ENCODE measurements at places on chromosomes 7 and 10.

DNA sequence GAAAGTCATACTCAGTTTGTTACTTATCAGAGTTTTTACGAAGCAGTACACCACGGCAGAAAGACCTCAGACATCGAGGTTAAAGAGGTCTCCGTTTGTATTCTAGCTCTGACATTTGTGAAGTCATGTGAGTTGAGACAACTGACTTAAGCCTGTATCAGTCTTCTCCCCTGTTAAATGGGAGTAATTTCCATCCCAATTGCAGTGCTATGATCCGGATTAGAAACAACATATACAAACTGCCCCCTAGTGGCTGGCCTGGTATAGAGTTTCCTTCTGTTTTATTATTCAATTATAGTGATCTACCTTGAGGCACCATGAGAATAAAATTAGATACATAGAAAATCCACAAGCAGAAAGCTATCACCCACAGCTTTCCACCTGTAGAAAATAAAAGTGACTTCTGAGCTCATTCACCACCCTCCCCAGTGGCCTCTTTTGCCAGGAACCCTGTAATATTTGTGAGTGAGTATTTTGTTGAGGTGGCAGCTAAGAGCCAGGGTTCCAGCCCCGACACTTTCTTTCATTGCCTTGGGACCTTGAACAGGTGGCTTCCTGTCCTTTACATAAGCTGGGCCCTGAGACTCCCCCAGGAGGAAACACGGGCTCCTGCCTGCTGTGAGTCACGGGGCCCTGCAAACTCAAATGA lies 607.2 kb upstream of the MGMT start:
- DNase-seq, result no peak

DNA sequence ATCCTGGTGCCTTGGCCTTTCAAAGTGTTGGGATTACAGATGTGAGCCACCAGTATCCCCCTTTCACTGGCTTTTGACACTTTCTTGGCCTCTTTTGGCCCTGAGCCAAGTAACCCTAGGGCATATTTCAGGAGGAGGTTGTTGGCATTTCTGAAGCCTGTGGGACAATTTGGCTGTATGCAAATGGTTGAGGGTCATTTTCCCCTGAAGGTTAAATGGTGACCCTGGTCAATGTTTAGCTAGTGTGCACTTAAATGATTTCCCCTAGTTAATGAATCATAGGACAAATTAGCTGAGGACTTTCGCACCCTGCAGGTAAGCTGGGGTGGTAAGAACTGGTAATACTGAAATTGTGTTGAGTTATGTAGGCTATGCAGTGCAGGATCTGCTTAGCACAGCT lies 660.5 kb downstream of the LRMDA start:
- no peak for DNase-seq

- no peak for DNase-seq
These were observed 15.1 kb upstream of the TTYH3 start for GRCh38 chr7:2616387-2617324.

DNA sequence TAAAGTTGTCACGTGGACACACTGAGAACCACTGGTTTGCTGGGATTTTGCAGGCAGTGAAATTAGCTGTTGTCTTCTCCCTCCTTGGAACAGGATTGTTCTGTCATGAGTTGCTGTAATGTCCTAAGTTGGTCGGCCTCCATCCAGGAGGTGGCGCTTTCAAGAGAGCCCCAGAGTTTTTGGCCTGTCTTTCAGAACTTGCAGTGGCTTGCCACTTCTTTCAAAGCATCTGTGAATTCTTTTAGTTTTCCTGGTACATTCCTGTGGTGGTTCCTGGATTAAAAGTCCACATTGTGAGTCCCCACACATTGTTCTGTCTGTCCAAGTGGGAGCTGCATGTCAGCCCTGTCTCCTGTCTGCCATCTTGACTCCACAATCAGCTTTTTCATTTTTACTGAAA lies 133.8 kb downstream of the PON1 start:
- peak; percentile 4 for DNase-seq

GRCh38 chr7:50352751-50353150 lies 48.2 kb downstream of the IKZF1 start:
- no peak for DNase-seq

- DNase-seq, result peak; percentile 29
These were observed 70.9 kb downstream of the GCC1 start for GRCh38 chr7:127514499-127514898.

DNA sequence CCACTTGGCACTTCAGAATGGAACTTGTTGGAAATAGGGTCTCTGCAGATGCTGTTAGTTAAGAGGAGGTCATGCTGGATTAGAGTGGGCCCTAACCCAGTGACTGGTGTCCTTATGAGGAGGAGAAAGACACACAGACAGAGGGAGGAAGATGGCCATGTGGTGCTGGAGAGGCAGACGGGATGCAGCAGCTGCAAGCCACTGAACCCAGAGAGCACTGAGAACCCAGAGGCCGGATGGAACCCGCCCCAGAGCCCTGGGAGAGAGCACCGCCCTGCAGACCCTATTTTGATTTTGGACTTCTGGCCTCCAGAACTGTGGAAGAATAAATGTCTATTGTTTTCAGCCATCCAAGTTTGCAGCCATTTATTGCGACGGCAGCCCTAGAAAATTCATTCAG lies 58.0 kb upstream of the EBF3 start:
- DNase-seq, result peak; percentile 6

GRCh38 chr10:119357412-119358151 lies 150.2 kb downstream of the GRK5 start:
- DNase-seq, result no peak

- DNase-seq, result no peak
These were observed 212.7 kb downstream of the TMEM178B start for GRCh38 chr7:141286522-141286921.

DNA sequence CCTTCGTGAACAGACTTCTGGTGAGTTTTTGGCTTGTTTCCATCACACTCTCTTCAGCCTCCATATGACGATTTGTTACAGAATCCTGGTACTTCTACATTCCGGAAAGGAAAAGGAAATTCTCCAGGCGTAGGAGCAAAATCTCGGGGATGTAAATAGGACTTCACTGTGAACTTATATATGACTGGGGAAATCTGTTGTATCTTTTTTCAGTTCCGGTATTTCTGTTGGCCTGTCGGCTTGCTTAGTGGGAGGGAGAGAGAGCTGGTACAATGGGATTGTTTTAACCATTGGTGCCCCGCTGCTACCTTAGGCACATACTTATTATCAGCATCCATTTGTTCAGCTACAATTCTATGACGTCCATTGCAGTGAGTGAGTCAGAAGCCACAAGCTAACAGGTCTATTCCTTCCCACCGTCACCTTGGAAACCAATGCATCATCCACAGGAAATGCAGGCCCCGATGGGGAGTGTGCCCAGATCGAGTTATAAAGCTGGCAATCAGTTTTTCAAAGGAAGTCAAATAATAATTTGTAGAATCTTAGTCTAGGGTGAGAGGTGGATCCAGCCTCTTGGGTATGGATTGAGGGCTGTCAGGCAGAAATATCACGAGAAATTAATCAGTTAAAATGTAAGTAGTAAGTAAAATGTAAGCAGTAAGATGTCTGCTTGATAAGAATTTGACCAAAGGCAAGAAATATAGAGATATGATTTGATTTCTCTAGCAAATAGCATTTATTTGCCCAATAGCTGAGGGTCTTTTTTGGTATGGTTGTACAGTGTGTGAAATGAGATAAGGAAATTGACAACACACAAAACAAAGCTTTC lies 92.0 kb upstream of the MKLN1 start:
- peak; percentile 97 for DNase-seq

- no peak for DNase-seq
These were observed 102.8 kb upstream of the RET start for GRCh38 chr10:42973870-42974692.

GRCh38 chr10:71706216-71707121 lies 13.1 kb downstream of the C10orf105 start:
- DNase-seq, result no peak

GRCh38 chr7:106257752-106258151 lies 27.0 kb downstream of the NAMPT start:
- DNase-seq, result no peak

- no peak for DNase-seq
These were observed 2.6 kb downstream of the CAMK2B start for GRCh38 chr7:44322631-44323363.
